ENCODE measurements at places on chromosomes 5 and 9.

DNA sequence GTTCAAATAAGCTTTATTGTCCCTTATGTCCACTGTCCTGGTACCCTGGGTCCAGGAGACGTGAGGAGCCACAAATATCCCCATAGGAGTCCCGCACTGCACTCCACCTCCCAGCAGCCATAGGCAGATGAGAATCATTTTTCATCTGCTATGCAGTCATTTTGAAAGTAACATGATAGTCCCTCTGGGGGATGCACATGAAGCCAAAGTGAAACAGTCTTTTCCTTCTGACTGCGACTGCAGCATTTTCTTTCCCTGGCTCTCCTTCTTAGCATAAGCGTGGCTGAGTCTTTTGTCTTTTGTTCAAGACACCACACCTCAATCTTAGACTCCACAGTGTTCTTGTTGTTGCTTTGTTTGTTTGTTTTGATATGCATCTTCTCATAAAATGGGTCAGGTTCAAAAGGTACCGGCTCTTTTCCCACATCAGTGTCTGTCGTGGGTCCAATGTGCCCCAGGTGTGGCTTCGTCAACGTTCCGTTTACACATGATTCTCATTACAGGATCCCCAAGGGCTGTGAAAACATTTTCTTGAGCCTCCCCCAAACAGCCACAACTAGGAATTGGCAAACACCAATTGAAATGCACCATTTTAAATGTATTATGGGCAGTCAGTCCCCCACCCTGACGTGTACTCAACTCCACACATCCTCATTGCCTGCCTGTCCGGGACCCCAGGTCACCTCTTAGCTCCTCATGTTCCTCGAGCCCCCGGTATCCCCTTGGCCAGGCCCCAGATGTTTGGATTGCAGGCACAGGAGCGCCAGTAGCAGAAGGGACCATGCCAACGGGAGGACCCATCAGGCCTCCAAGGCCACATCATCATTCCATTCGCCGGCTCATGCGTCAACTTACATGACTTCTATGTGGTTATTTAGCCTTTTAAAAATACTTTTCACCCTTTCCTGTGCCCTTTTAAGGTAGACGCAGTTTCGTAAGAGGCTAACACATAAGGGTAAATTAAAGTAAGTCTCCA, 237.8 kb upstream of the DAPK1 start:
- H3K27ac ChIP-seq: no peak overlapping the region
- H3K27me3 ChIP-seq: no peaks in the 10 kb centered on the region
- H3K4me3 ChIP-seq: no peak overlapping the region

- H3K4me3 ChIP-seq: no peak overlapping the region
- no peaks in the 10 kb centered on the region for H3K27me3 ChIP-seq
- DNase-seq: no peak
- no peaks in the 10 kb centered on the region for H3K4me1 ChIP-seq
- H3K36me3 ChIP-seq: no peaks in the 10 kb centered on the region
These were observed 211.9 kb upstream of the CDH6 start for GRCh38 chr5:30981576-30981975.

DNA sequence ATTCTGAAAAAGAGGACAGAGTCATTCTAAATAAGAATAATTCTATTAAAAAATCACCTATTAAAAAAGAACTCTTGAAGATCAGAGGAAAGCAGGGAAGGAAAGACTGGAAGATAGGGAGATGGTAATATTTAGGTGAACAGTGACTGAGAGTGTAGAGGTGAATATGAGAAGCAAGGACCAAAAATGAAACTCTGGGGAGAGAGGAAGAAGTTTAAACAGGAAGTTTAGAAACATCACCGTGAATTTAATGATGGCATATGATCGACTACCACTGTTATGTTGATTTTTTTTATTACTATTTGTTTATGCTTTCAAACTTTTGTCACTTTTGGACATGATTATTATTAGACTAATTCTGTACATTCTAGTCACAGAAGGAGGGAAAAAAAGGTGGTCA, 1.7 kb upstream of the SPINK6 start:
- no peaks in the 10 kb centered on the region for H3K27me3 ChIP-seq
- no peak overlapping the region for H3K4me3 ChIP-seq
- no peaks in the 10 kb centered on the region for H3K4me1 ChIP-seq
- no peak overlapping the region for H3K27ac ChIP-seq

- H3K27ac ChIP-seq: no peak overlapping the region
- H3K4me1 ChIP-seq: no peaks in the 10 kb centered on the region
- DNase-seq: peak; percentile 79
- H3K36me3 ChIP-seq: peaks cover 13% of the 10 kb centered on the region
These were observed 144.9 kb downstream of the MYO10 start for GRCh38 chr5:16791036-16791705.

DNA sequence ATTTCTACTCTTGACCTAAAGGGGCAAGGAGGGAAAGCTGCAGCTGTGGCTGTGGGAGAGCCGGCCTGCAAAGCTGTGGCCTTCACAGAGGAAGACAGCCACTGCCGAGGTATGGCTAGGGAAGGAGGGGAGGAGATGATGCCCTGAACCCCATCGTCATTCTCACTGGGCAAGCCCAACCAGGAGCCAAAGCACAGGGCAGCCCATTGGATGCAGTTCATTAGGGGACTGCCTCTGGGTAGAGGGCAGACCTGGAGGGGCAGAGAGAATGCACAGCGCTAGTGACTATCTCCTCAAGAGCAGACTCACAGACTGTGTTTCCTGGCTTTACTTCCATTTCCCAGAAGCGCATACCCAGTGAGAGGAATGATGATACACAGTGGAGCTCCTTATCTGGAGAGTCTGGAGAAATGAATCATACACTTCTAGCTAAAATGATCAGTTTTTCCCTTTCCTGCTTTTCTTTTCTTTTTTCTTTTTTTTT, 47.2 kb upstream of the TTC23L start:
- H3K27ac ChIP-seq: no peak overlapping the region
- H3K4me3 ChIP-seq: no peak overlapping the region
- H3K27me3 ChIP-seq: no peaks in the 10 kb centered on the region
- peak; percentile 91 for DNase-seq
- peaks cover 14% of the 10 kb centered on the region for H3K36me3 ChIP-seq

- DNase-seq: no peak
- H3K4me3 ChIP-seq: no peak overlapping the region
- H3K27ac ChIP-seq: no peak overlapping the region
- H3K27me3 ChIP-seq: no peaks in the 10 kb centered on the region
- H3K4me1 ChIP-seq: no peaks in the 10 kb centered on the region
These were observed 56.9 kb upstream of the CAST start for GRCh38 chr5:96605144-96605837.

GRCh38 chr5:1747803-1748085, 51.9 kb downstream of the MRPL36 start:
- peaks cover 37% of the 10 kb centered on the region for H3K27me3 ChIP-seq
- H3K27ac ChIP-seq: no peak overlapping the region
- DNase-seq: no peak
- H3K4me3 ChIP-seq: no peak overlapping the region
- H3K36me3 ChIP-seq: no peaks in the 10 kb centered on the region

- DNase-seq: no peak
- no peaks in the 10 kb centered on the region for H3K36me3 ChIP-seq
- H3K27me3 ChIP-seq: peaks cover 48% of the 10 kb centered on the region
- H3K27ac ChIP-seq: no peak overlapping the region
These were observed 27.8 kb upstream of the DENND1A start for GRCh38 chr9:123957731-123958130.

GRCh38 chr5:132751971-132752580, 4.8 kb downstream of the CCNI2 start:
- H3K36me3 ChIP-seq: peaks cover 6% of the 10 kb centered on the region
- DNase-seq: no peak
- peaks cover 13% of the 10 kb centered on the region for H3K4me1 ChIP-seq
- no peak overlapping the region for H3K27ac ChIP-seq
- peaks cover 84% of the 10 kb centered on the region for H3K27me3 ChIP-seq

- DNase-seq: no peak
- H3K27ac ChIP-seq: no peak overlapping the region
- no peaks in the 10 kb centered on the region for H3K4me1 ChIP-seq
- no peaks in the 10 kb centered on the region for H3K36me3 ChIP-seq
- H3K27me3 ChIP-seq: no peaks in the 10 kb centered on the region
These were observed 471.8 kb upstream of the C9orf72 start for GRCh38 chr9:28045051-28045450.

GRCh38 chr5:29051509-29051908, 2013.1 kb upstream of the CDH9 start:
- no peak for DNase-seq
- no peak overlapping the region for H3K4me3 ChIP-seq
- H3K27ac ChIP-seq: no peak overlapping the region
- no peaks in the 10 kb centered on the region for H3K36me3 ChIP-seq

GRCh38 chr9:129140397-129141065, 29.3 kb downstream of the PTPA start:
- peaks cover 49% of the 10 kb centered on the region for H3K36me3 ChIP-seq
- peak overlapping the region; percentile 99 for H3K27ac ChIP-seq
- no peaks in the 10 kb centered on the region for H3K27me3 ChIP-seq

DNA sequence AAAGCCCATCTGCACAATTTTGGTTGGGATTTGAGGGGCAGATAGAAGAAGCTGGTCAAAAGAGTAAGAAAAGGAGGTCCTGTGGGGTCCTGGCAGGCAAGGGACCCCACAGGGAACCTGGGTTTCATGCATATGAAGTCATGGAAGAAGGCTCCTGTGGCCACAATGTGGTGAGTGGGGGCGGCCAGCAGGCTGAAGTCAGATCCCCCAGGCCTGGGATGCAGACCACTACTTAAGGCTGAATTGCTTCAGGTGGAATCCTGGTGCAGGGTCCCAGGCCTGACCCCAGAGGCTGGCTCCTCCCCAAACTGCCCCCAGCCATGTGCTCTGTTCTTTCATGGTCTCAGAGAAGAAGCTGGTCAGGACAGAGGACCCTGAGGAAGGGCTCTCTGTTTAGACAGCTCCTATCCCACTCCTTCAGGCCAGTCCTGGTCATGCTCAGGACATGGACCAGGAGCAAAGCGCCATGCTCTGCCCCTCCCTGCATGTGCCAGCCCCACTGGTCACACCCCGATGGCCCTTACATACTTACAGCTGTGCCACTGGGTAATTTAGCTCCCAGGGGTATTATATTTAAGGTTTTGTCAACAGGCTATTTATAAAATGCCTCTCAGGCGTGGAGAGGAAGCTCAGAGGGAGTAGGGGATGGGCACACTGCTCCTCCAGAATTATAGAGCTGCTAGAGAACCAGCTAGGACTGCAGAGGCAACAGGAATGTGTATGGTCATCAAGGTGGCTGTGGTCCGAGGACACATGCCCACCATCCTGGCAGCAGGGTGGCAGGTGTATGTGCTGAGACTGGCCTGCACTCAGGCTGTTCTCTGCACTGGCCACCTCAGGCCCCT, 33.4 kb downstream of the C5orf15 start:
- H3K4me1 ChIP-seq: peaks cover 12% of the 10 kb centered on the region
- no peak overlapping the region for H3K27ac ChIP-seq
- H3K36me3 ChIP-seq: no peaks in the 10 kb centered on the region
- no peak for DNase-seq
- no peak overlapping the region for H3K4me3 ChIP-seq

DNA sequence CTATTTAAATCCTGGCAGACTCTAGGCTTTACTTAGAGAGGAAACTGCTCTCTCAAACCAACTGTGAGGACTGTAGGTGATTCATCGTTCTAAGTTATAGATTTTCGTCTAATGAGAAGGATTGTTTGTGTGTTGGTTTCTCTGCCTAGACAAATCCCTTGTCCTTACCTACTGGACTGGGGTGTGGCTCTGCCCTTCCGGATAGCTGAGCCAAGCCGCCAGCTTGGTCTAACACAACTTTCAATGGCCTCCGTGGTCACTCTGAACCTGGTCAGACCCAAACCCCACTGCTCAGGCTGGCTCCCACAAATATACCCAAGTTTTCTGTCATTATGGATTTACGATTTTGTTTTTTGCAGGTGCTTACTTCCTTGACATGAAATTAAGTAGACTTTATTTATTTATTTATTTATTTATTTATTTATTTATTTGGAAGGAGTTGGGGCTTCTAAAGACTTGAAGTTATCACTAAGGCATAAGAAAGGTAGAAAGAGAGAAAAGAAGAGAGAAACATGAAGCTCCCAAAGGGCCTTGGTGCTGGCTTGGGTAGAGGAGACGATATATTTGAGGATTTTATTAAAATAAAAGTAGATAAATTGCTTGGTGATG, 19.0 kb downstream of the CARTPT start:
- H3K4me3 ChIP-seq: no peak overlapping the region
- no peaks in the 10 kb centered on the region for H3K4me1 ChIP-seq
- no peaks in the 10 kb centered on the region for H3K36me3 ChIP-seq
- no peak overlapping the region for H3K27ac ChIP-seq

GRCh38 chr9:95127249-95128176, 190.0 kb downstream of the FANCC start:
- H3K4me1 ChIP-seq: peaks cover 11% of the 10 kb centered on the region
- H3K27me3 ChIP-seq: no peaks in the 10 kb centered on the region
- H3K27ac ChIP-seq: no peak overlapping the region
- peaks cover 3% of the 10 kb centered on the region for H3K36me3 ChIP-seq
- DNase-seq: peak; percentile 77

DNA sequence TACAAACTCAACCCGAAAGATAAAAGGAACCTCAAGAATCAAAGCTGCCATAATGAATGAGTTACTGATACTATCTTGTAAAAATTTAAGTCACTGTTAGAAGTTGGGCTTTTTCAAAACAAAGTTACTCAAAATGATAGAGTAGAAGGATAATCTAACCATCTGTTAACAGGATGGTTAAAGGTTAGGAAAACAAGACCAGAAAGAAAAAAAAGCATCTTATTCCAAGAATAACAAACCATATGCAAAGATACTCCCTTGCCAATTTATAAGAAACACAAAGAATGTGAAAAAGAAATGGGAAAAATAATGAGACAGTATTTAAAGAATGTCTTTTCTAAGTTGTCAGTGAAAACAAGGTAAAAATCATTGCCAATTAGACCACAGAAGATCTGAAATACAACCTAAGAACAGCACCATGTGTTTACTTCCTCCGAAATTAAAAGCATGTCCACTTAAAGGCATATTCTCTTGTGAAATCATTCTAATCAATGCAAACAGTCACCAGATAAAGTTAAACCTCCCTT, 51.2 kb downstream of the STRBP start:
- H3K4me3 ChIP-seq: no peak overlapping the region
- no peaks in the 10 kb centered on the region for H3K36me3 ChIP-seq
- H3K4me1 ChIP-seq: no peaks in the 10 kb centered on the region
- DNase-seq: no peak
- no peaks in the 10 kb centered on the region for H3K27me3 ChIP-seq

DNA sequence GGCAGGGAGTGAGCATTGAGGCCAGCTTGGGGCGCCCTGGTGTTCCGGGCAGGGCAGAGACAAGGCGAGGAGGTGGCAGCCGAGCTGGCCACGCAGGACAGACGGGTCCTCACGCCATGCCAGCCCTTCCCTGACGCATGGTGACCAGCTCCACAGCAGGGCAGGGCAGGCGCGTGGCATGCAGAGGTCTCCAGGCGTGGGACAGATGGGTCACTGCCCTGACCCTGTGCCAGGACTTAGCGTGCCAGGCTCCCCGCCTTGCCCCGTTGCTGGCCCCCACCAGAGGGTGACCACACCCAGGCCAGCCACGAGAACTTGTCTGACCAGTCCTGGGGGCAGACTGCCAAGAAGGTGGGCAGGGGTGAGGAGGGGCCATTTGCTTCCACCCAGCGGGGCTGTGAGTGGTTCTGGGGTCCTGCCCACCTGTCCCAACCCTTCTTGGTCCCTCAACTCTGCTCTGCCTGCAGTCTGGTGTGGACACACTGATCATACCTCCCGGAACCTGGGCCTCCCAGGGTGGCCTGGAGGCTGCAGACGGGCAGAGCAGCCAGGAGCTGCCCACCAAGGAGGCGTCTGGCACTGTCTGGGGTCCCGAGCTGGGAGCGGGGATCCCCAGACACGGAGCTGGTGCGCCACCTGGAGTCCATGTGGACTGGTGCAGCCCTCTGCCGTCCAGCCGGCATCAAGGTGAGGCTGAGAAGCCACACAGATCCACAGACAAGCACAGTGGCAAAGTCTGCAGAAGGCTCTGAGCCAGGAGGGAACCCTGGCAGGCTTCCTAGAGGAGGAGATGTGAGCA, at the start of gene RNF224:
Gene RNF224, plus strand, starts transcription at position 449 of the 799 bp plus-strand sequence. CDS start 834 bp downstream, outside the sequence.
- no peaks in the 10 kb centered on the region for H3K27me3 ChIP-seq
- H3K36me3 ChIP-seq: peaks cover 4% of the 10 kb centered on the region
- H3K27ac ChIP-seq: no peak within 1 kb of the TSS
- H3K4me1 ChIP-seq: peaks cover 32% of the 10 kb centered on the region
- peak; percentile 76 for DNase-seq
